Iris pigment epithelial cell (primary cell): ENCODE measurements at places on chromosomes 2 and 18.

GRCh38 chr2:176169181-176169580 lies 12.1 kb downstream of the HOXD3 start:
- no peak for DNase-seq

DNA sequence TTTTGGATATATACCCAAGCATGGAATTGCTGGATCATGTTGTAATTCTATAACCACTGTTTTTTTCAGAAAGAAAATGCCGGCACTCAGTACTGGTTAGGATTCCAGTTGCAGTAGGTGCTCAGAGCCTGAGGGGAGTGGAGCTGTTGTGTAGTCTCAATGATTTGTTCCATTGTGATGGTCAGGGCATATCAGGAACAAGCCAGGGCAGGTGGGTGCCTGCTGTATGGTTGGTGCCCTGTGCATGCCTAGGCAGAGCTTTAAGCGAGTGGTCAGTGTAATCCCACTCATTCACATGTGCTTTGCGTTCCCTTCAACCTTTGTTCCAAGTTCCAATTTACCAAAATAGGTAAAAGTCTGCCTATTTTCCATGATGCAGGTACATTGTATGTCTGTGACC lies 100.9 kb downstream of the FHOD3 start:
- DNase-seq, result no peak

DNA sequence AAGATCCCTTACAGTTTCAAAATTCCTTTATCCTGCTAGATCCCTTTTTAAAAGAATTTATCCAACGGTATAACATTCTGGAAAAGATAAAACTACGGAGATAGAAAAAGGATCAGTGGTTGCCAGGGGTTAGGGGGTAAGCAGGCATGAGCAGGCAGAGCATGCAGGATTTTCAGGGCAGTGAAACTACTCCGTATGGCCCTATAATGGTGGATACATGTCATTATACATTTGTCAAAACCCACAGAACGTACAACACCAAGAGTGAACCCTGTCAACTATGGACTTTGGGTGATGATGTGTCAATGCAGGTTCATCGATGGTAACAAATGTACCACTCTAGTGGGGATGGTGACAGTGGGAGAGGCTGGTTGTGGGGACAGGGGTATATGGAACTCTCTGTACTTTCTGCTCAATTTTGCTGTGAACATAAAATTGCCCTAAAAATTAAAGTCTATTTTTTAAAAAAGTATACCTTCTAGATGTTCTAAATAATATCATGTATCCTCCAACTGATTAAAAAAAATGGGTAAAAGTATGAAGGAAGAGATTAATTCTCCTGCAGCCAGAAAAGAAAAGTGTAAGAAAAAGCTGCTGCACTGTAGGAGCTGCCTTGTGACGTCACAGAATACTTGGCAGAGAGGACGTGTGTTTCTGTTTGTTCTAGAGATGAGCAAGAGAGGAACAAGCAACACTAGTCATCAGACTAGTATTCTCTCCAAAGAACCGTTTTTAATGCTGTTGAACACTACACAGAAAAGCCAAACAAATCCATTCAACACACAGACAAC lies 23.6 kb downstream of the ANKRD44 start:
- DNase-seq, result peak; percentile 96

GRCh38 chr2:102060792-102061191 lies 69.0 kb downstream of the IL1R2 start:
- no peak for DNase-seq

- DNase-seq, result no peak
Observed at GRCh38 chr2:207087046-207087902, 78.5 kb downstream of the KLF7 start.

GRCh38 chr2:190863946-190864345 lies 16.7 kb upstream of the GLS start:
- DNase-seq, result no peak

DNA sequence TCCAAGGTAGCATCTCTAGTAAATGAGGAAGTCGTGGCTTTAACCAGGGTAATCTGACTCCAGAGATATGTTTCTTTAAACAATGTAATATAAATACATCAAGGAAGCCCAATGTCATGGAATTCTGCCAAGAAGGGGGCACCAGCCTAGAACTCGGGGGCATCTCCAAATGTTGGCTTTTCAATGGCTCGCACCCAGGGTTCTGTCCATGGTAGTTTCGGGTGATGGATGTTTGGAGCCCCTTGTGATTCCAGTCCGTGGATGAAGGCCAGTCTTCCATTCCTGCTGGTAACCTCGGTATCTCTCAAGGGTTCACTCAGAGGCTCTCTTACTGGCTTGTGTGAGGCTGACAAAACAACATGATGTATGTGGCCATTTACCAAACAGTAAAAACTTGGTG lies 91.7 kb upstream of the SPHKAP start:
- no peak for DNase-seq

DNA sequence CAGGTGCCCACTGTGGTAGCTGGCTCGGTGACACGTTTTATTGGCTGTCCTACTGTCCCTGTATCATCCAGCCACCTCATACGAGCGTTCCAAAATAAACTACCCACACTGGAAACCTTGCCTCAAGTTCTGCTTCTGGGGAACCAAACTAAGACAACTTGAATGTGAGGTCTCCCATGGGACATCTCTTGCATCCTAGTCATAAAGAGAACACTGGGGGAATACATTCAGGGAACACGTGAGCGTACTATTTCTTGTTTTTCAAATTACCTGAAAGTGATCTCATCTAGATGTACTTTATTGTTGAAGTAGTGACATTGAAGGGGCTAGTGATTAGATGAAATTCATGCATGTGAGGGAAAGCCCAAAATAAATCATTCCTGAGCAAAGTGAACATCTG lies 15.0 kb downstream of the LYG2 start:
- no peak for DNase-seq
